Stimulated activated CD4-positive, alpha-beta T cell treated with anti-CD3 and anti-CD28 coated beads, TNF-alpha, amount 100 ng/mL, for 24 hours (primary cell): ENCODE measurements at places on chromosomes 1 and 21.

DNA sequence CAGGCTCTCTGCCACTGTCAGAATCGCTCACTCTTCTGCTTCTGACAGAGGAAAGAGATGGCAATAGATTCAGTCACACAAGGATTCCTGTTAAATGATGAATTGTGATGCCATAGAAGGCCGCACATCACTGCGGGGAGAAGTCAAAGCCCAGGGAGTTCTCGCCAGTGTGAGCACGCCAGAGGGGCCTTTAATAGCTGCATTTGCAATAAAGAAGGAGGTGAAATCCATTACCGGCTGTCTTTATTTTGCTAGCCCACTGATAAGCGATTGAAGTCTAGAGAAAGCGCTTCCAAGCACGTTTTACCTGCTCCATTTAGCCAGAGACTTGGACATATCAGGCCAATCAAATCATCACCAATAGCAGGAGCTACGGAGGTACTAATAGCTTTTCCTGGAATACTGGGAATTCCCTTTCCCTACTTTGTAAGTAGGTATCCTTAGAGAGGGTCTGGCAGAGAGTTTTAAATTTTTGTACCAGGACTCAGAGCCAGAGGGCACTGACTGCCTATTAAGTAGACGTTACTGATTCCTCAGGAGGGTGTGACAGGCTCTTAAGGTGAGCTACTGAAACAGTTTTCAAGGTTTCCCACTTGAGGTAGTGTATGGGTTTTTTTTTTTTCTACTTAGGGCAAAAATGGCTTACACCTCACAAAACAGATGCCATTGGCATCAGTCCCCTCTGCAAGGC lies 10.2 kb upstream of the TARBP1 start:
- DNase-seq: no peak

DNA sequence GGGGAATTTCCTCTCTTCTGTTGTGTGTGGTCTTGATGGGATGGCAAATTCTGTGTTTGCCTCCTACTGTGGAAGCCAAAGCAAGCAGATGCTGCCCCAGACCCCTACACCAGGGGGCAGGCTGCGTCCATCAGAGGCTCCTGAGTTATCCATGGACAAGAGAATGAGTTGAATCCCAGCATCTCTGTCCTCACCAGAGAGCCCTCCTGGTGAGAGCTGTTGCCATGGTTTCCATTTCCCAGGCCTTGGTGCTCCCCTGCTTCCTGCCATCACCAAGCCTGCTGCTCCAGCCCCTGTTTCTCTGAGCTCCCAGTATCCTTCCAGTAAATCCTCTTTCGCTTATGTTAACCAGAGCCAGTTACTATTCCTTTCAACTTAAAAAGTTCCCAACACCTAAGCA lies 20.4 kb upstream of the GNG12 start:
- no peak for DNase-seq

DNA sequence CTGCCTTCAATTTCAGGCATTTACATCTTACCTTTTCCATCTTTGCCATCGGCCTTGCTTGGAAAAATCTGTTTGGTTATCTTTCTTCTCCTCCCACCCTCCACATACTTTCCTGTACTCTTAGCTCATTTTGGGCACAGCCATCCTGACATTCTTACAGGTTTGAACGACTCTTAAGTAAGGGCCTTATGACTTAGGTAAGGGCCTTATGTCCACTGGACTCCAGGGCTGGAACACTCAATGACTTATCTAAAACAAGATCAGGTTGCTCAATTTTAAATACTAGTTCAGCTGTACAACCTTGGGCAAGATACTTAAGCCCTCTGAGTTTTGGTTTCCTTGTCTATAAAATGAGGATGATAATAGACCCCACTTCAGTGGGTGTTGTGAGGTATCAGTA lies 40.9 kb downstream of the C1orf21 start:
- DNase-seq: no peak

DNA sequence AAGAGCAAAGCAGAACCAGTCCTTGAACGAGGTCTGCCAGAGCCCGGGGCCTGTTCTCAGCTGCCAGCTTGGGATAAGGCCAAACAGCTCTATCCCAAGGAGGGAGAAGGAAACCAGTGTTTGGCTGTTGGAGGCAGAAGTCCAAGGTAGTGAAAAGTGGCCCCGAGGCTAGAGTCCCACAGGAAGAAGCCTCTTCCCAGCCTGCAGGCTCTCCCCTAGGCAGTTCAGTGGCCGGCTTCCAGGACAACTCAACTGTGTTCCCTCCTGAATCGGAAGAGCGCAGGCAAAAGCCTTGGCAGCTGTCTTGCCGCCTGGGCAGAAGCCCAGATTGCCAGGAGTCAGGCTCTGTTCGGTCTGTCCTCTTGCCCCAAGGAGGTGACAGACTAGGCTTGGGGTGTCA lies 19.3 kb downstream of the QSOX1 start:
- no peak for DNase-seq

- DNase-seq: no peak
Measured at GRCh38 chr1:27235827-27236226, 1.4 kb downstream of the WDTC1 start.

DNA sequence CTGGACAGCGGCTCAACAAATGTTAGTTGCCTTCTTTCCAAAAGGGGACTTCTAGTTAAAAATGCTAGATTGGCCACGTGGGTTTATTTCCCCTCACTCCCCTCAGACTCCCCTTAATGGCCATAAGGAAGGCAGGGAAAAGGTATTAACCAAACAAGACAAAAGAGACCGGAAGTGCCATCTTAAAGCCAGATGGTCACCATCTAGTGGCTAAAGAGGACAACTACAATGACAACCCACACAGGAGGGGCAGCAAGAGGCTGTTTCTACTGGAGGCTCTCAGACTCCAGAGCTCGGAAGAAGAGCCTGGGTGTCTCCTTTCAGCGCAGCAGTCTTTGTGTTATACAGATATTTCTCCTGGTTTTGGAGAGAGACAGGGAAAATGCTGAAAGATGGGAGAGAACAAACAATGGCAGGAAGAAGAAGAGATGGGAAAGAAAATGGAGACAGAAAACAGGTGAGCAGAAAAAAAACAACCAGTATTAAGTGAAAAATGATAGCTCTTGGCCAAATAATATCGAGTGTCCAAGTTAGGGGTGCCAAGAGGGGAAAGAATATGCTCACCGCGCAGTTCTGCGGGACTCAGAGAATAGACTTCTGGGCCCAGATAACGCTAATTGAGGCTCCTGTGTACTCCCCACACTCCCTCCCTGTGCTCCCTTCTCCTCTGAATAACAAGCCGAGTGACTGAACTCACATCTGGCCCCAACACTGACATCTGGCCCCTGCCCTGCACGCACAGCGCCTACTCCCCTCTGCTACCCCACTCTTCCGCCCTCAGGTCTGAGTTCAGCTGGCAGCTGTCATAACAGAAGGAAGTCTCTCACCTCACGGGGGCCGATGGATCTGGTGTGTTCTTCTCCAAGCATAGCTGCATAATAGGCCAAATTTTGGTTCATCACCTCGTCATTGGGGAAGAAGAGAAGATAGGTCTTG lies 9.6 kb downstream of the P3H1 start:
- DNase-seq: no peak

GRCh38 chr21:34740198-34740597 lies 71.4 kb downstream of the CLIC6 start:
- no peak for DNase-seq

GRCh38 chr1:36298640-36299039 lies 7.5 kb upstream of the SH3D21 start:
- no peak for DNase-seq

DNA sequence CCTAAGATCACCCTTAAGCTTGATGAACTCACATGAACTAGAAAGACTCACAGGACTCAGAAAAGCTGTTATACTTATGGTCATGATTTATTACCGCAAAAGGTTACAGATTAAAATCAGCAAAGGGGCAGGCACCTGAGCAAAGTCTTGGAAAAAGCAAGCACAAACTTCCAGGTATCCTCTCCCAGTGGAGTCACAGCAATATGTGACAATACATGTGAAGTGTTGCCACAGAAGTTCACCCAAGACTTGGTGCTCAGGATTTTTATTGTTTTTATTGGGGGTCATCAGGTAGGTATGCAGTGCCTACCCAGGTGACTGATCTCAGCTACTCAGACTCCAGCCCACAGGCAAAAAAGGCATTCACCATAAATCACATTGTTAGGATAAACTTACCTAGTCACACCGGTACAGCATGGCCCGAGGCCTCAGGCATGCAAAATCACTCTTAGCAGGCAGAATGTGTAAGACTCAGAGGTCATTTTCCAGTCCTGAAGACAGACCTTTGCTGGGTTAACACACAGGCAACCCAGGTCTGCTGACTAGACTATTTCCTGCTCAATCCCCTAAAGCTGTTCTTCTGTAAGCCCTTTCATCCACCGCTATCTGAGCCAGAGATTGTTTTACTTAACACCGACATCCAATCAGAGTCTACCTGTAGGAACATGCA lies 55.6 kb downstream of the SSX2IP start:
- no peak for DNase-seq

GRCh38 chr1:149936992-149937705 lies 470 bp upstream of the MTMR11 start:
- no peak for DNase-seq

GRCh38 chr21:39445321-39446269 lies at the start of gene LCA5L:
TSS of gene LCA5L (minus strand) at chr21:39445778. CDS start at chr21:39428493, 17,285 bp downstream.
- DNase-seq: peak; percentile 88

DNA sequence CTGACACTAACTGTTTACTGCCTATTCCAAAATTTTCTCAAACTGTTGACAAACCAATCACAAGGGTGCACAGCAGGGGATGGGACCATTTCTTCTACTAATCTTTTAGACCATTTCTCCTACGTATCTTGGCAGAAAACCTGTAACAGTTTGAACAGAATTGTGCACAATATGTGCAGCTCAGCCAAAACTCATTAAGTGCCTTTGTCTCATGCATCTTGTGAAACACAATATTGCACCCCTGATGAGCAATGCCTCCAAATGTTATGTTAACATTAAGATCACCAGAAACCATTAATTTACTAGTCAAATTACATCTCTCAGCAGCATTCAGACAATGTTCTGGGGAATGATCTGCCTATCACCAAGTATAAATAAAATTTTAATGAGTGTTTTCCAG lies 247.5 kb downstream of the NRIP1 start:
- DNase-seq: no peak

- no peak for DNase-seq
Measured at GRCh38 chr1:161733526-161733925, 12.2 kb downstream of the FCRLB start.

DNA sequence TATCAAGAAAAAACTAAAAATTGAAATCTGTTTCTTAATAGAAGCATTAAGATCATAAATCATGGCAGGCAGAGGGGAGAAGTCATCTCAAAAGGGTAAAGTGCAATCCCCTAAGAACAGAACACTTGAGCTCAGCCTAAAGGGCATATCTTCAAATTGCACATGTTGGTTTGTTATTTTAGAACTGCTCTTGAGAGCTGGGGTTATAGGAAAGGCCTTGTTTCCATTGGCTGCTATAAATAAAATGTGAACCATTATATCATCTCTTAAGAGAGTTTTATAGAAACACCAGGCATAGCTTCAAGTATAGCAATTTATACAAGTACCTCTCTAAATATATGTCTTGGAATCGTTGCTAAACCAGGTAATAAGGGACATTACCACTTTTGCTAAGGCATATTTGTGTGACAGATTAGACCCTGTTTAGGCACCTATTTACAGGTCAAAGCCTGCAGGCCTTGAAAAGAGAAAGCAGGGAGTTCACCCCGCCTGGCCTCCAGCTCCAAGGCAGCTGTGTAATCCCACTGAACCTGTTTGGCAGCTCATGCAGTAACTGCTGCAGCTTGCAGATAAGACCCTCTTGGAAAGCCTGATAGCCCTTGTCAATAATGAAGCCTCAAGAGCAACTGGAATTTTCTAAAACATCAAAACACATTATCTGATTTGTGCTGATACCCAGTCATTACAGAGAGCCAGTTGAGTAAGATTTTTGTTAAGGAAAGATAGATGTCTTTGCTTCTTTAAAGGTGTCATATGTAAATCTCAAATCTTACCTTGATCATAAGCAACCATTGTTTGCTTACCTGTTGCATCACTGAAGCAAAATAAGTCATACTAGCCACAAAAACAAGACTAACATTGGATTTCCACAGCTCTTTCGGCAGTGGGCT lies 24.2 kb upstream of the SYDE2 start:
- no peak for DNase-seq

DNA sequence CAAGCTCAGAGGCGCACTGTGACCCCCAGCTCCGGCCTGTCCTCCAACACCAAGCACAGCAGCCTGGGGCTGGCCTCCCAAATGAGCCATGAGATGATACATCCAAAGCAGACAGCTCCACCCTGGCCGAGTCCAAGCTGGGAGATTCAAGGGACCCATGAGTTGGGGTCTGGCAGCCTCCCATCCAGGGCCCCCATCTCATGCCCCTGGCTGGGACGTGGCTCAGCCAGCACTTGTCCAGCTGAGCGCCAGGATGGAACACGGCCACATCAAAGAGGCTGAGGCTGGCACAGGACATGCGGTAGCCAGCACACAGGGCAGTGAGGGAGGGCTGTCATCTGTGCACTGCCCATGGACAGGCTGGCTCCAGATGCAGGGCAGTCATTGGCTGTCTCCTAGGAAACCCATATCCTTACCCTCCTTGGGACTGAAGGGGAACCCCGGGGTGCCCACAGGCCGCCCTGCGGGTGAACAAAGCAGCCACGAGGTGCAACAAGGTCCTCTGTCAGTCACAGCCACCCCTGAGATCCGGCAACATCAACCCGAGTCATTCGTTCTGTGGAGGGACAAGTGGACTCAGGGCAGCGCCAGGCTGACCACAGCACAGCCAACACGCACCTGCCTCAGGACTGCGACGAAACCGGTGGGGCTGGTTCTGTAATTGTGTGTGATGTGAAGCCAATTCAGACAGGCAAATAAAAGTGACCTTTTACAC lies 29.1 kb downstream of the SLC19A1 start:
- DNase-seq: no peak

- DNase-seq: no peak
Measured at GRCh38 chr1:239635276-239635675, 248.9 kb downstream of the CHRM3 start.

- DNase-seq: no peak
Measured at GRCh38 chr1:100122177-100122576, 10.6 kb downstream of the SASS6 start.

GRCh38 chr1:7869136-7869920 lies 16.5 kb upstream of the UTS2 start:
- no peak for DNase-seq

DNA sequence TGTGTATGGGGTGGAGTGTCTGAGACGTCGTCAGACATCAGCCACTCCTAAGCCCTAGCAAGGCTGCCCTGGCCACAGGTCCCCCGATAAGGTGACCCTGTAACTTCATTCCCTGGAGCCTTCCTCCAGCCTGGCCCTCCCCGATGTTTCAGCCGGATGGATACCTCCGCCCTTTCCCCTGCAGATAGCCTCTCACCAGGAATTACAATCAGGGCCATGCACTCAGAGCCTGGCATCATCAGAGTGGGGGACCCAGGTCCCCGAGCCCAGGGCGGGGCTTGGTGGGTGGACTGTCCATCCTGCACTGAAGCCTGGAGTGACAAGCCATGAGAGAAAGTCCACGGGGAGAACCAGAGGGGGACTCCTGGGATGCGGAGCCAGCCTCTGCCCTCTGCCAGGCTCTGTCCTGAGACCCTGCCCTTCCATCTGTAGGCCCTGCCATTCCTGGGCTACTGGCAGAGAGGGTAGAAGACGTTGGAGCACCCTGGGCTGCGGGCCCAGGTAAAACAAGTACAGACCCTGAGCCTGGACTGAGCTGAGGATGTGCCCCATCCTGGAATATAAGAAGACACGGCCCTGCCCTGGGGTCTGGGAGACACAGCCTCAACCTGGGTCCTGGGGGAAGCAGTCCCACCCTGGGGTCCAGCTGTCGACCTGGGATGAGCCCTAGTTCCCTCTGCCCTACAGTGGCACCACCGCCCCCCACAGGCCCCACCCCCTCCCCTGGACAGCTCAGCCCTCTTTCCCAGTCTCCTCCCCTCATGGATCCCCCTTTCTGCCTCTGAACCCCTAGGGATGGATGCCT lies 16.8 kb upstream of the ARF1 start:
- DNase-seq: no peak
